ENCODE measurements at places on chromosomes 16 and 17.

- no peak for DNase-seq
Measured at GRCh38 chr17:54834086-54834485, 66.6 kb upstream of the TOM1L1 start.

- DNase-seq = peak; percentile 7
Measured at GRCh38 chr16:23148513-23149266, 562 bp downstream of the USP31 start.

DNA sequence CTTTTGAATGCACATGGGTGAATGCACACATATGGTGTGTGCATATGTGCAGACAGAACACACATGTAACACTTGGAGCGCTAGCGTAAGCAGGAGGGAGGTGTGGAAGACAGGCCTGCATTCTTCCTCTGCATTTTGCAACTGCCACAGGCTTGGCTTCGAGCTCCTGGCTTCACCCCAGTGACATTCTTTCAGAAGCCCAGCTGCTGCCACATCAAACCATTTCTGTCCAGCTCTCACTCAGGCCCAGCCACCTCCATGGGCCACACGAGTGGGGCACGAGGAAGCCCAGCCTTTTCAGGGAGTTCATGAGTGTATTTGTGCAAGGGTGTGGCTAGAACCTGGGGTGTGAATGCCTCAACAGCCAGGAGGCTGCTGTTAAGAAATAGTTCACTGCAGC, 18.8 kb downstream of the LGALS3BP start:
- DNase-seq = no peak

DNA sequence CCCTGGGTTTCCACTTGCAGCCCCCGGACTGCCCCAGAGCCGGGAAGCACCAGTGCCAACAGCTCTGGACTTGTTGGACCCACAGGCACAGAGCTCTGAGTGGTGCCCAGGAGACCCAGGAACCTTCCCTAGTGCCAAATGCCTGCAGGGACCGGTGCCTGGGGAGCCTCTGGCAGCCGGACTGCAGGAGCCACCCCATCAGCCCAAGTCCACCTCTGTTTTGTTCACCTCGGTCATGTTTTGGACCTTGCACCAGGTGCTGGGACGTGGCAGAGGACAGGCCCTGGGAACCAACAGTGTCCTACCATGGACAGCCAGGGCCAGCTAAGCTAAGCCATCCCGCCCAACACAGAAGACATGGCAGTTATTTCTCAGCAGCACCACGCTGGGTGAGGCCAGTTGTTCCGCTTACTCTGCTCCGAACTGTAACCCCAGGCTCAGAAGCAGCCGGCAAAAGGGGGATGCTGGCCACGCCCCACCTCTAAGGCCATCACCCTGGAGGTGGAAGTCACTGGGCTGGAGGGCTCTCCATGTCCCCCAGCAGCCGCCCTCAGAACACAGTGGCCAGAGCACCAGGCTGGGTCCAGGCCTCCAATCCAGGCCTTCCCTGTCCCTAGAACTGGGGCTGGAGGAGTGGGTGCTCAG, 79.8 kb downstream of the AMFR start:
- DNase-seq = no peak

DNA sequence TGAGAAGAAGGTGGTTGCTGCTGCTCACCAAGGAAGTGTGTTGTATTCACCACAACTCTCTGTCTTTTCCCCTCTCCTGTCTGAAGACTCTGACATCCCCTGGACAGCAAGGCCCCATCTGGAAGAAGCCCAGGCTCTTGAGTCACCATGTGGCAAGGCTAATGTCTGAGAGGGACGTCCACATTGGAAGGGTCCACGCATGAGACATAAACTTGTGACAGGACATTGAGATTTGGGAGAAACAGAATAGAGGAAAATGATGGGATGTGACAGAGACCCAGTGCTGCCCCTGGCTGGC, 176.5 kb downstream of the IRF8 start:
- DNase-seq = no peak

DNA sequence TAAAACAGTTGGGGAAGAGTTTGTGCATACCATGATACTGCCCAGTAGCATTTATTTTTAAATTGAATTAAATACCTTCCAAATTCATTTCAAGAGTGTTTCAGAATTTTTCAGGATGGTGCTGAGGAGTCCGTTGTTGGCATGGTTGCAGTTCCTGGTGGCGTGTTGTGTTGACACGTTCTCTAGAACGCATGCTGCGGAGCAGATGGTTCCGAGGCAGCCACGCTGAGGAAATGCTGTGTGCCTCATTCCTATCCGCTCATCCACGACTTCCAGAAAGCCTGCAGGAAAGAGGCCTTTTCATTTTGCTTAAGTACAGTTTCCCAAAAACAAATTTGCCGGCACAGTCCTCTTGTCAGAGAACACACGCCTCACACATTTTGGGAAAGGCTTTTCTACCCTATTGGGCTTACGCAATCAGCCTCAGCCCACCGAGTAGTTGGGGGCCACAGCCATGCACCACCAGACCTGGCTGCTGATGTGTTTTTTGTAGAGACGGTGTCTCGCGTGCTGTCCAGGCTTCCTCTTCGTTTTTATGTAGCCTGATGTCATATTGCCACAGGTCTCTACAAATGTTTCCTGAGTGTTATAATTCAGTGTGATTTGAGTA, 32.1 kb upstream of the IL17C start:
- no peak for DNase-seq

DNA sequence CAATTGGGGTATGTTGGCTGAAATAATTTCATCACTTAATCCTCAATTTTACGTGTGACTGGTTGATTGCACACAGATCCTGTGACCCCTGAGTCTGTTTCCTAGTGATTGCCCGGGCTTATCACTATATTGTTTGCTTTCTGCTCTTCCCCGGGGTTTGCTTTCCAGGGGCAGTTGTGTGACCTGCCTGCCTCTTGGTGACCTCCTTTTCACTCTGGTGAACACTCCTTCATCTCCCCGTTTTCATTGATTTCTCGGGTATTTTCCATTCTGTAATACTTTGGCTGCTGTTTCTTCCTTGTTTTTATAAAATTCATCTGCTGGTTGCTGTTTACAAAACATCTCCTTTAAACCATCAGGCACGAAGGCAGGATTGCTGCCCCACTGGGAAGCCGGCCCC, 36.0 kb downstream of the NTN1 start:
- no peak for DNase-seq

- no peak for DNase-seq
Measured at GRCh38 chr17:34730816-34731215, 151.4 kb downstream of the TMEM132E start.

GRCh38 chr17:28159924-28160323, 117.4 kb downstream of the NLK start:
- no peak for DNase-seq

DNA sequence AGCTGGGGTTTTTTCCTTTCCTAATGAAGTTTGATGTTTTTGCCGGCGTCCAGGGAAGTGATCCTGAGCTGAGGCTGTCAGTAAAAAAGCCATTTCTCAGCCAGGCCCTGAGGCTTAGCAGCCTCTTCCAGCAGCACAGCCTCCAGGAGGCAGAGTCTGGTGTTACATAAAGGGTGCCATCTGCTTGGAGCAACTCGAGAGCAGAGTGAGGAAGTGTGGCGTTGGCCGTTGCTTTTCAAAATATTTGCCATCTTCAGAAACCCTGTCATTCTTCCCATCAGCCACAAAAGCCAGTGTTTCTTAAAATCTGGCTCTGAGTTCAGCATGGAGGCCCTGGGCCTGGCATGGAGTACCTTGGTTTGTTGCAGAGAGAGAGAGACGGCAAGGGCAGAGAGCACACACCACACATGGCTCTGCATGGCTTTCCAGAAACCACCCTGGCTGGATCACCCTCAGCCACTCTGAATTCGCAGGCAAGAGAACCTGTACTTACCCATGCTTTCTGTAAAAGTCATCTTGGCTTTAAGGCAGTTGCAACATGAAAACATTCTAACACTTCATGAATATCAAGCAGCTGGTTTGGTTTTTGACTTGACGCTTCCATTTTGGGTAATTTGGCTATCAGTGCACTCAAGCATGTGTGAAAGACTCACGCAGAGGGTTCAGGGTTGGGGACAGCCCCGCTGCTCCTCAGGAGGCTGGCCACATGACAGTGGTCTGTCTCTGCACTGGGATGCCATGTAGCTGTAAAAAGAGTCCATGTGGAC, 21.0 kb downstream of the PMM2 start:
- no peak for DNase-seq

GRCh38 chr17:82175951-82176350, 36.7 kb downstream of the CCDC57 start:
- DNase-seq = no peak

- DNase-seq = no peak
Measured at GRCh38 chr16:2787406-2787805, at the start of gene PRSS33. TSS of gene PRSS33 (minus strand) at chr16:2787560. CDS start at chr16:2786547, 1,013 bp downstream.

- DNase-seq = no peak
Measured at GRCh38 chr17:12866244-12866643, 76.9 kb downstream of the ARHGAP44 start.
